ENCODE measurements at places on chromosomes 16 and 17.
A peak's percentile ranks its signal among the peaks of the same experiment; 100 is the strongest.

GRCh38 chr17:50200457-50201275, 765 bp downstream of the COL1A1 start:
- peak overlapping the region; percentile 36 for H3K4me3 ChIP-seq
- peaks cover 17% of the 10 kb centered on the region for H3K27me3 ChIP-seq
- DNase-seq, result peak; percentile 92
- H3K36me3 ChIP-seq, result no peaks in the 10 kb centered on the region
- H3K4me1 ChIP-seq, result peaks cover 3% of the 10 kb centered on the region
- H3K27ac ChIP-seq, result peak overlapping the region; percentile 87

GRCh38 chr17:63503341-63503705, 19.8 kb upstream of the KCNH6 start:
- H3K27ac ChIP-seq, result no peak overlapping the region
- DNase-seq, result no peak
- H3K36me3 ChIP-seq, result no peaks in the 10 kb centered on the region
- no peak overlapping the region for H3K4me3 ChIP-seq
- H3K27me3 ChIP-seq, result no peaks in the 10 kb centered on the region

DNA sequence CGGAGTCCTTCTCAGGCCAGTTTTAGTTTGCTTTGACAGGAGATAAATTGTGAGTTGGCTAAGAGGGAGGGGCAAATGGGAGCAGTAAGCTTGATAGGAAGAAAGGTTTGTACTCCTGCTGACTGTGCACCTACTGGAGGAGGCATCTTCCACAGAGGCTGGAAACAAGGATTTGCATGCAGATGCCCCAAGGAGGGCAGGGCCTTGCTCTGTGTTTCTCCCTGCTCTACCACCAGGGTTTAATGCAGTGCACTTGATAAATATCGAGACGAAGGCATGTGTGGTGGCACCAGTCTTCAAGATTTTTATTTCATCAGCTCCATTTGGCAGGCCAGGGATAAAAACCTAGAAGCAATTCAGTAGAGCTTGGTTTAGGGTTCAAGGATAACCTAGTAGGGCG, 210.5 kb upstream of the C16orf82 start:
- H3K4me3 ChIP-seq, result no peak overlapping the region
- H3K36me3 ChIP-seq, result no peaks in the 10 kb centered on the region
- H3K27ac ChIP-seq, result no peak overlapping the region
- H3K4me1 ChIP-seq, result no peaks in the 10 kb centered on the region
- DNase-seq, result no peak
- no peaks in the 10 kb centered on the region for H3K27me3 ChIP-seq

DNA sequence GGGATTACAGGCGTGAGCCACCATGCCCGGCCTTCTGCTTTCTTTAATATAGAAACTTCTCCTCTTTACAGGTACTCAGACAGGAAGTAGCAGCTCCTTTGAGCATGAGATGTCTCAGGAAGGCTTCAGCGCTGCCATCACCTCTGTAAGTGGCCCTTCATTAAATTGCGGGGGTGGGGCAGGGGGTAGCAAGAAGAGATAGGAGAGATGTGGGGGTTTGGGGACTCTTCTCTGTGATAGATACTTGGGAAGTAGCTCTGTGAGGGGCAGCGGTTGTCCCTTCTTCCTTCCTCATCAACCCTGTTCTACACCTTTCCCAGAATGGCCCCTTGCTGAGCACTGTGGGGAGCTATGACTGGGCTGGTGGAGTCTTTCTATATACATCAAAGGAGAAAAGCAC, 16.8 kb downstream of the ITGAM start:
- H3K36me3 ChIP-seq, result no peaks in the 10 kb centered on the region
- no peak overlapping the region for H3K4me3 ChIP-seq

DNA sequence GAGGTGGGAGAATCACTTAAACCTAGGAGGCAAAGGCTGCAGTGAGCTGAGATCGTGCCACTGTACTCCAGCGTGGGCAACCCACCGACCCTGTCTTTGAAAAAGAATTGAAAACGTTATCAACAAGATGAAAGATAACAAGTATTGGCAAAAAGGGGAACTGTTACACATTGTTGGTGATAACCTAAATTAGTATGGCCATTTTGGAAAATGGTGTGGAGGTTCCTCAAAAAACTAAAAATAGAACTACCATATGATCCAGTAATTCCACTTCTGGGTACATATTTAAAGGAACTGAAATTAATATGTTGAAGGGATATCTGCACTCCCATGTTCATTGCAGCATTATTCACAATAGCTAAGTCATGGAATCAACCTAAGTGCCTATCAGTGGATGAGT, 61.0 kb downstream of the ABHD15 start:
- no peak overlapping the region for H3K27ac ChIP-seq
- no peak overlapping the region for H3K4me3 ChIP-seq
- H3K27me3 ChIP-seq, result no peaks in the 10 kb centered on the region
- H3K36me3 ChIP-seq, result peaks cover 6% of the 10 kb centered on the region

DNA sequence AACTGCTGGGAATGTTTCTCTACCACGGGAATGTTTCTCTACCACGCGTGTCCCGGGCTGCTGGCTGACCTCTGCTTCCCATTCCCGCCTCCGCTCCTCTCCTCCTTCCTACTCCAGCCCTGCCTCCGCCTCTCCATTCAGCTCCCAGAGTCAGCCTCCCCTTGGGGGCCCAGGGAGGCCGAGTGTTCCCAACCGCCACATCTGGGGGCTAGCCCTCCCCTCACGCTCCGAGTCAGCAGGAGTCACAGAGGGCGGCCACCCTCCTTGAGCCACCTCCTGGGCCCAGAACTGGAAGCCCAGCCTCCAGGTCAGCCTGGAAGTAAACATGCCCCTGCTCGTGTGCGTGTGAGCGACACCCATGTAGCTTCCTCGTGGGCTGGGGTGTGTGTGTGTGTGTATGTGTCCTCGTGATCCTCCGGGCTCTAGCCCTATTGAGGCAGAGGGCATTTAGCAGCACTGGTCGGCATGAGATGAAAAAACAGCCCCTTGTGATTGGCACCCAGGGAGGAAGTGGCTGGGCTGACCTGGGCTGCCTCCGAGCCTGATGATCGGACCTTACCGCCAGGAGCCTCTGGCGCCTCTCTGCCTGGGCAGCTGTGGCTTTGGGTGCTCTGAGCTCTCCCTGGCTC, 7.3 kb downstream of the CYGB start:
- H3K4me1 ChIP-seq, result peaks cover 14% of the 10 kb centered on the region
- no peak overlapping the region for H3K4me3 ChIP-seq
- no peaks in the 10 kb centered on the region for H3K36me3 ChIP-seq
- H3K27ac ChIP-seq, result peak overlapping the region; percentile 74

DNA sequence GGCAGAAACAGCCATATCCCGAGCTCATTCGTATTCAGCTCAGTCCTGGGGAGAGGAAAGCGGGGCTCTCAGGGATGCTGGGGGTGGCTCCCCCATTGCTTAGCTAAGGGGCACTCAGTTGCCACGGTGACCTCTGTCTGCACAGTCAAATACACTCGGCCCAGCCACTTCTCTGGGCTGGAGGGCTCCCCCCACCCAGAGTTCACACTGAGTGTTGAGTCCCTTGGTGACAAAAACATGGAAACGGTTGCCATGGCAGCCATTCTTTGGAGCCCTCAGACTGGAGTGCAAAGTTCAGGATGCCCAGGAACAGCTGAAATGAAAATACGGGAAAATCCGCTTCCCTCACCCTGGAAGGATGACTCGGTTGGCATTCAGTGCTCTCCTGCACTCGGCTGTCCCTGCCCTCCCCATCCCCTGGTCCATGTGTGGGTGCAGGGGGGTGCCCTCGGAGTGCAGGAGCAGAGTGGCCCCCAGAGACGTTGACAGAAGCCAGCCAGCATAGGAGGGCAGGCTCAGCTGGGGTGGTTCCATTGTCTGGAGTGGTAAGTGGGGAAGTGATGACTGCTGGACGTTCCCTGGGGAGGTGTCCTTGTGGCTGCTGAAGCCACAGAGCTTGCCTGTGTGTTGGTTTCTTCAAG, 216.5 kb downstream of the NTN1 start:
- H3K27me3 ChIP-seq, result no peaks in the 10 kb centered on the region
- no peaks in the 10 kb centered on the region for H3K36me3 ChIP-seq
- no peak for DNase-seq
- no peak overlapping the region for H3K4me3 ChIP-seq
- no peak overlapping the region for H3K27ac ChIP-seq
- H3K4me1 ChIP-seq, result peaks cover 10% of the 10 kb centered on the region

- peak overlapping the region; percentile 92 for H3K27ac ChIP-seq
- DNase-seq, result peak; percentile 75
- H3K36me3 ChIP-seq, result no peaks in the 10 kb centered on the region
- peaks cover 19% of the 10 kb centered on the region for H3K4me1 ChIP-seq
- H3K4me3 ChIP-seq, result peak overlapping the region; percentile 37
Measured at GRCh38 chr17:78132084-78132676, 1.6 kb downstream of the TMC8 start.

DNA sequence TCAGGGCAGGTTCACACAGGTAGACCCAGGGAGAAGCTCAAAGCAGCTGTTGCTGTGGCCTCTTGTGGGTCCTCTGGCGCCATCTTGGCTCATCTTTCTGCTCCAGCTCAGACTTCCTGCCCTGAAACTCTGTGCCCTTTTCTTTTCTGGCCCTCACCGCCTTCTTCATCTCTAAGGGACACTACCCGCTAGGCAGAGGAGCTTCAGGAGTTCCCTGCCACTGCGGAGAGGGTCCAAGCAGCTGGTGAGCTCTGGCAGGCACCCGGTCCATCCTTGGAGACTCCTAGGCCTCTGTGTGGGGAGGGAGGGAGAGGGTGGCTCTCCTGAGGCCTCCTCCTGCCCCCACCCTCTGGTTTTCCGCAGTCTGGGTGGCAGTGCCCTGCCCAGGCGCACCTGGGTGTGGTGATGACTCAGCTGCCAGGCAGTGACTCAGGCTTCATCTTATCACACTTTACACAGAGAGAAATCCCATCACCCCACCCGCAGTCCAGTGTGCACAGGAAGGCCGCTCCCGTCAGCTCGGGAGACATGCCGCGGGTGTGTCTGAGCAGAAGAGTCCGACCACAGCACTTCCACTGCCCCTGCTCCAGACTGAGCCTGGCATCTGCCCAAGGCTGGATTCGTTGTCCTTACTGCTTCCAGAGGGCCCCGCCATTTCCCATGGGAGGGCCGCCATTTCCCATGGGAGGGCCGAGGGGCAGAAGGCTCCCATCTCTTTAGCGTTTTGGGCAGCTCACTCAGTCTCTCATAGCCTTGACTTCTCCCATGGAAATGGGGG, 7.3 kb downstream of the NT5C start:
- H3K4me3 ChIP-seq, result no peak overlapping the region
- peak; percentile 96 for DNase-seq
- peak overlapping the region; percentile 93 for H3K27ac ChIP-seq
- H3K27me3 ChIP-seq, result no peaks in the 10 kb centered on the region
- H3K36me3 ChIP-seq, result no peaks in the 10 kb centered on the region
- H3K4me1 ChIP-seq, result peaks cover 16% of the 10 kb centered on the region

GRCh38 chr17:49258394-49258793, 27.8 kb upstream of the PHOSPHO1 start:
- no peaks in the 10 kb centered on the region for H3K27me3 ChIP-seq
- no peaks in the 10 kb centered on the region for H3K36me3 ChIP-seq
- H3K4me1 ChIP-seq, result no peaks in the 10 kb centered on the region
- DNase-seq, result no peak

GRCh38 chr17:80124351-80124981, 22.5 kb downstream of the EIF4A3 start:
- H3K4me1 ChIP-seq, result no peaks in the 10 kb centered on the region
- H3K4me3 ChIP-seq, result no peak overlapping the region
- H3K27ac ChIP-seq, result no peak overlapping the region
- H3K27me3 ChIP-seq, result no peaks in the 10 kb centered on the region
- no peaks in the 10 kb centered on the region for H3K36me3 ChIP-seq

Data from colonic mucosa (tissue), 4 donors.